ENCODE measurements at places on chromosomes 3 and 15.

GRCh38 chr3:133092681-133093080 lies 54.5 kb downstream of the TMEM108 start:
- no peak for DNase-seq

GRCh38 chr3:131361464-131362421 lies 19.8 kb upstream of the NUDT16 start:
- peak; percentile 92 for DNase-seq

DNA sequence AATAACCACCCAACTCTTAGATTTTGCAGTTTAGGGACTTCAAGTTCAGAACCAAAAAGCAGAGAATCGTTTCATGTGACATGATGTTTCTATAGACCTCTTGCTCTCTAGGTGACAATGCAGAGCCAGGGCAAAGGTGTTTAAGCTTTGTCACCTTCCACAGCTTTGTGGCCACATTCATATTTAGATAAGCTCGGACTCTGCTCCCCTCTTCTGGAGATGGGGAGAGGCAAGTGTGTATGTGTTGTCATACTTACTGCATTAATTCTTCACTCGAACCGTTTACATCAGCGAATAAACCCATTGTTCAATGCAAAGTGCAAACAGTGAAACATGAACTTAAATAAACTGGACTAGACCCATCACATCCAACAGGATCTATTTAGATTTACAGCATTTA lies 33.2 kb downstream of the ST3GAL6 start:
- no peak for DNase-seq

DNA sequence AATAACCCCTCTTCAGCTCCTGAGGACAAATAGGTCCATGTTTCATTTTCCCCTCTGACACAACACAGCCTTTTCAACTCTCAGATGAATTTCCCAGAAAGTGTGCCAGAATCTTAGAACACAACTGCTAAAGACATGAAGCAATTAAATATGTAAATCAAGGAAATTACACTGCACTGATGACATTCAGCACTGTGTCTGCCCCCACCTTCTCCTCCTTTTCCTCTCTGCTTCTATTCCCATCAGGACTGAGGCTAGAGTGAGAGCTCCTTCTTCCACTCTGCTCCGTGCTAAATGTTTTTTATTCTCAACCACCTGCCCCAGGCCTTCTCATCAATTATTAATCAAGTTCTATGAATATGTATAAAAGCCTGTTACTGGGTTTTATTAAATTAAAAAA lies 596.1 kb downstream of the TUSC7 start:
- no peak for DNase-seq

DNA sequence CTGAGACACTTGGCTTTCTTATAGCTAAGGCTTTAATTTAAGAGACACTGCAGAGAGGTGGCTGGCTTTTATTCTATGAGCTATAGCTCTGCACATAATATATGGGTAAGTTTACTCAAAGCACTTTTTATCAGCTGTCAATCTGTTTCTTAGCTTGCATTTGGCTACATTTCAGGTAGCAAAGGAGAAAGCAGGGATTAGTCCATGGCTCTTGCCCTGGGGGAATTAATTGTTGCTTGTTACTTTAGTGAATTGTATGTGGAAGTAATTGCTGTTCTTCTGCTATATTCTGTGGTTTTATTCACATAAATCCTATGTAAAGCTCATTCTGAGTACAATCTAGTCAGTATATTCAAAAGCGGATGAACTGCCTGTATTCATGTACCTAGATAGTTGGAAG lies 14.4 kb upstream of the CCDC39 start:
- DNase-seq: no peak

GRCh38 chr3:140022066-140022770 lies 87.2 kb downstream of the CLSTN2 start:
- no peak for DNase-seq

DNA sequence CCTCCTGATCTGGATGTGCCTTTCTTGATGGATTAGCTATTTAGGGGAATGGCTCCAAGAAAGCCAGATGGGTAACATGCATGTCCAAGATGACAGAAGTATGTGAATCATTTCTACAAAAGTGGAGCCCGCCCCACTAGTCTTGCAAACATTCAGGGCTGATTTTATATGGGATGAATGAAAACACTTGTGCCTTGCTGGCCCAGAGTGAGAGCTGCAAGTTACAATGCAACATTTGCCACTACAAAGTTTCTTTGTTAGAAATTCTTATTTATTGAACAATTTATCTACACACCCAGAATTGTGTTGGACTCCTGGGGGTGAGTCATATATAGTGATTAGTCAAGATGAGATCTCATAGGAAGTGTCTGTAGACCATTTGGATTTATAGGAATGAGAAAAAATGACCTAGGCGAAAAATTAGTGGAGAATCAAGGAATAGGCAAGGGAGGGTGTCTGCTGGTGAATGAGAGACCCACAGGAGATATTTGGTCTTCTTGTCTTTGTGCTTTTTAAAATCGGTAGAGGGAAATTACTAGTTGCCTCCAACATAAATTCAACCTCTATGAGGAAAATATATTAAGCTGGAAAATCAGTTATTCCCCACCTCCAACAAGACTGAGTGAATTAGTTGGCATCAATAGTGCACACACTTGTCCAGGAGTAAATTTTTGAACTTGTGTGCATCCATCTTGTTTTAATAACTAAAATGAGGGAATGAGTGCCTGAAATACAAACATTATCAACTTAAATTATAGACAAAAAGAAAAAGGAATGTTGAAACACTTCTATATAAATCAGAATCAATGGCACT lies 53.5 kb upstream of the DCBLD2 start:
- DNase-seq: no peak

DNA sequence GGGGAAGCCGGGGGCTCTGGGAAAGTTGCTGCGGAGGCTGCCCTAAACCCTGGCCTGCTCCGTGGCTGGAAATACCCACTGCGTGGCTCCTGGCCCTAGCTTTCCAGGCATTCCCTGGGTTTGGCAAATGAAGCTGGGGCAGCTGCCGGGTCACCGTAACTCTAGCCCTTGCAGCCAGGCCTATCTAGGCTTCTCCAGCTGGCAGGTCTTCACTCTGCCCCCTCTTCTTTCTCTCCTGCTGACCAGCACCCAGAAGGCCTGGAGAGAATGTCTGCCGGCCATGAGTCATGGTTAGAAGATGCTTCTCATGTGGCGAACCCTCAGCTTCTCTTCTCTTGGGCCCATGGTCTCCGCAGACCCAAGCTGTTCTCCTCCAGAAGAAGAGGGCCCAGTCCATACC lies 5.6 kb upstream of the DLL4 start:
- DNase-seq: no peak

DNA sequence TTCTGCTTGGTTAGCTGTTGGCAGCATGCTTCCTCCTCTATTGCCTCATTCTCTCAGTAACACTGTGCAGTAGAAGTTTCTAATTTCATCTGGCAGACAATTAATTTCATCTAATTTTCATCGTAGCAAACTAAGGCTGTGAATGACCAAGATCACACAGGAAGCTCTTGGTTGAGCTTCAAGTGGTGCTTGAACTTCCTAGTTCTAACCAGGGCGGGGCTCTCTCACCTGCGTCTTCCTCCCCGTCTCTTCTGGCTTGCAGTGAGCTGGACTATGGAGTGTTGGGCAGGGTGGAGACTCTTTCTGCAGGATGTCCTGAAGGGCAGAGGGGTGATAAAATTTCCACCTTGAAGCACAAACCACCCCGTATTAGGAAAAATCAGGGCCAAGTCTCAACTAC lies 2.0 kb upstream of the IL16 start:
- no peak for DNase-seq

DNA sequence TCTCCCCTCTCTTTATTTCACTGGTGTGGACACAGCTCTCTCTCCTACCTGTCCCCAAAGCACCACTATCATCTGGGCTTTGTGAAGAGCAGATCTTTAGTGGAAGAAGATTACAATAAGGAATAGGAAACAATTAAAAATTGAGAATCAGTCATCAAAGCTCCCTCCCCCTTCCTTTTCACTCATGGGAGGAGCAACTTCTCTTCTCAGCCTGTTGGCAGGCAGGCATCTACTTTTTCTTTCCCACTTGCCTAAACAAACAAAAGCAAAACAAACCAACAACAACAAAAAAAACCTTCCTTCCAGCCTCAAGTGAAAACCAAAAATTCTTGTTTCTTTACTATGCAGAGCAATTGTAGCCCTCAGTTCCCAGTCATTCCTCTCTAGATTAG lies 125.5 kb upstream of the BHLHE40 start:
- no peak for DNase-seq

DNA sequence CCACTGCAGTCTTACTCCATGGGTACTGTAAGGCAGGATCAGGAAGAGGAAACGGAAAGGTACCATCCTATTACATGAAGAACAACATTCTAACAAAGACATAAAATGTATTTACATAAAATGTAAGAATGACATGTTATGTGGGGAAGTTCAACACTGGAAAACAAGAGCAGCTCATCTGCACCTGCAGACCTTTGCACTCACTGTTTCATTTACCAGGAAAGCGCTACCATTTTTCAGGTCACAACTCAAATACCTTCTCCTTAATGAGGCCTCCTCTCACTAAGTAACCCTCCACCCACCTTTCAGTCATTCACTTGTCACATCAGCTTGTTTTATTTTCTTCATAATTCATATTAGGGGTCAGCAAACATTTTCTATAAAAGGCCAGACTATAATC lies 2.6 kb downstream of the TMCC1 start:
- no peak for DNase-seq
